ENCODE measurements at places on chromosomes 7 and 10. TPM values are rescaled to one million over a fixed set of nuclear protein-coding genes. Genes with fewer than 3 reads are reported as not detected.

The NKX2-3 gene
- total RNA-seq, result not detected

The CADPS2 gene
- 1.1 TPM for total RNA-seq

DNA sequence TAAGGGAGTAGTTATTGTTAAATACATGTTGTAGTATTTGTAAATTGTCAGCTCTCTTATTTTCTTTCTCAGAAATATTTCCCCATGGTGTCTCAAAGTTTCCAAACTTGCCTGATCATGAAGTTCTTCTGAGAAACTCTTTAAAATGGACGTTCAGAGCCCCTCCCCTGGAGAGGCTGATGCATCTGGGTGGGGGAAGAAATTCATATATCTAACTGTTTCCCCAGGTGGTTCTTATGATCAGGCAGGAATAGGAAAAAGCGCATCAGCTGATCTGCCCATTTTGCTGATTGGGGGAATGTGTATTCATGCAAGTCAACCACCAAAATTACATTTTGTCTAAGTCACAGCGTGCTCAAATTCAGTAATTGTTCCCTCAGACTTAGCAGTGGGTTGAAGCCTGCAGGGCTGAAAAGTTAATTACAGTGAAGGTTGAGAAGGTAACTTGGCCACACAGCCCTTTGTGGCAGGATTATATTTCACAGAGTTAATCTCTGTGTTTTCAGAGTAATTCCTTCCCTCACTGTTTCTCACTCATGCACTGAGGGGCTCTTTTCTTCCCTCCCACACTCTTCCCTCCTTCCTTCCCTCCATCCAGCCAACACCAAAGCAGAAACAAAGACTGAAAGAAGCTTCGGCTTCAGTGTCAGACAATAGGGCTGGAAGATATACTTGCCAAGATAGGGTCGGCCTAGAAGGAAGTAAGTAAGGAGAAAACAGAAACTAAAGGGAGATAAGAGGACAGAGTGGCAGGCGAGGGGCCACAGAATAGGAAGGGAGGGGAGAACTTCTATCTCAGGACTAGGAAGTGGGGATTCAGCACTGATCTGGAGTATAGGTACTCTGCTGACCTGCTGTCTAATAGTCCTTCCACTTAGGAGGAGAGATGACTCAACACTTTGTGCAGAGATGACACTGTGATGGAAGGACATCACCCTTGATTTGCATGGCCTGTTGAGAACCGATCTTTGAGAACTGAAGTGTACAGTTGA, 50.5 kb upstream of the STARD3NL start:
- DNase-seq, result no peak

GRCh38 chr10:51422311-51423120, 276.9 kb downstream of the CSTF2T start:
- DNase-seq, result peak; percentile 14

- DNase-seq, result no peak
Measured at GRCh38 chr10:76015245-76015644, 583.8 kb downstream of the LRMDA start.

- peak; percentile 66 for DNase-seq
Measured at GRCh38 chr10:131874991-131875451, 25.8 kb upstream of the PPP2R2D start.

DNA sequence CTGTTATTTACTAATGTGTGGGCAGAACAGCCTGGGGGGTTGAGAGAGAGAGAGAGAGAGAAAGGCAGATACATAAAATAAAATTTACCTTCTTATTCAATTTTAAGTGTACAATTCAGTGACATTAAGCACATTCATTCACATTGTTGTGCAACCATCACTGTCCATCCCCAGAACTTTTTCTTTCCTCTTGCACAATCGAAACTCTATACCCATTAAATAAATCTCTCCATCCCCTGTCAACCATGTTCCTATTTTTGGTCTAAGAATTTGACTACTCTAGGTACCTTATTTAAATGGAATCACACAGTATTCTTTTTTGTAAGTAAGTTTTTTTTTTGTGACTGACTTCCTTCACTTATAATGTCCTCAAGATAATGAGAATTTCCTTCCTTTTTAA, 181.6 kb downstream of the SND1 start:
- no peak for DNase-seq

The GNB2 gene
- 91.4 TPM for total RNA-seq

GRCh38 chr7:159127691-159128642, 16.7 kb downstream of the VIPR2 start:
- no peak for DNase-seq

GRCh38 chr7:123285076-123285700, 85.4 kb upstream of the SLC13A1 start:
- DNase-seq, result no peak

The C10orf95 gene
- total RNA-seq, result 1.5 TPM

GRCh38 chr10:52071814-52072213, 242.3 kb upstream of the DKK1 start:
- DNase-seq, result no peak

- no peak for DNase-seq
Measured at GRCh38 chr7:154484943-154485342, 432.7 kb downstream of the DPP6 start.

GRCh38 chr7:36972140-36972518, 247.8 kb upstream of the AOAH start:
- DNase-seq, result no peak

The OR6B1 gene
- total RNA-seq, result not detected

The SLC13A1 gene
- not detected for total RNA-seq

GRCh38 chr10:75013007-75013406, 98.4 kb upstream of the SAMD8 start:
- DNase-seq, result no peak

GRCh38 chr7:71625545-71625944, 493.6 kb downstream of the GALNT17 start:
- DNase-seq, result no peak

- peak; percentile 60 for DNase-seq
Measured at GRCh38 chr7:151063212-151063561, 3.8 kb downstream of the SLC4A2 start.

The LIPN gene
- not detected for total RNA-seq

DNA sequence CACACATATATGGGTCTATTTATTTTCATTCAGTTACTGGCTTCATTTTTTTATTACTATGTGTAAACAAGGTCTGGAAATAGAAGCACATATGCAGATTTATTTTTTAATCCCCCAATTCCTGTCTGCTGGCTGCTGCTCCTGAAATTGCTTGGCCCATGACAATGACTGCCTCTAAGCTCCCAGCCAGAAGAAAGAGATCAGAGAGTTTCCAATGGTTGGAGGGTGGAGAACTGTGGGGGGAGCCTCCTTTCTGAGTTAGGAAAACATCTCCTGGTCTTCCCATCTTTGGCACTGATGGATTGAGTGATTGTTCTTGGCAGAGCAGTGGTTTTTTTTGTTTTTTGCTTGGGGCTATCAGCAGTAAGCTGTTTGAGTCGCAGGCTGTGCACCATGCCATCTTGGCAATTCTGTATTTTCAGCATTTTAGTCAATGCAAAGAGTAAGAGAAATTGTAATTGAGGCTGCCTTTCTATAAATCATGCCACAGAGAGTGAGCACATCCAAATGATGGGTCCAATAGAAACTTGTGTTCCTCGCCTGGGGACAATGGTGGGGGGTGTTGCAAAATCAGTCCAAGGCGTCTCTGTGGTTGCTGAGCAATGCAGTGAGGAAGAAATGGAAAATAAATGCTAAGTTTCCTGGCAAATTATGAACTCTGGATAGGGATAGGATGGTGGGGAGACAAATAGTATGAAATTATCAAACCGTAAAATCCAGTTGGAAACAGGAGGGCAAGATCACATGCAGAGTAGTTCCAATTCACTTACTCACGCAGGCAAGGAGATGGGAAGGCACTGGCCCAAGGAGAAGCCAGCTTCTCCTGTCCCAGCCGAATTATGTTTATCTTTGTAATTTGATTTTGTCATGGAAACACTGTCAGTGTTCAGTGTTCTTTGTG, 382.4 kb downstream of the SORCS3 start:
- DNase-seq, result no peak

The NANOS1 gene
- 2.3 TPM for total RNA-seq

GRCh38 chr10:96413151-96413787, 54.5 kb upstream of the OPALIN start:
- no peak for DNase-seq

The SFRP4 gene
- not detected for total RNA-seq
